ENCODE measurements at places on chromosomes 6 and 20. TPM values are rescaled to one million over a fixed set of nuclear protein-coding genes. Genes with fewer than 3 reads are reported as not detected.

The SCUBE3 gene
- total RNA-seq = not detected

The GGTLC1 gene
- total RNA-seq = not detected

The PMEPA1 gene
- 63.2 TPM for total RNA-seq

The SIRPA gene
- 27.8 TPM for total RNA-seq

The FRMD1 gene
- total RNA-seq = not detected

The OR12D3 gene
- total RNA-seq = not detected

The SEL1L2 gene
- total RNA-seq = not detected

The MYCT1 gene
- total RNA-seq = not detected

The HTR1B gene
- 1.4 TPM for total RNA-seq

The PTPRT gene
- under 0.01 TPM for total RNA-seq

The BHLHE23 gene
- not detected for total RNA-seq

The PXDC1 gene
- total RNA-seq = 59.0 TPM

The DEFB132 gene
- total RNA-seq = not detected

The IYD gene
- not detected for total RNA-seq

The KIAA0408 gene
- 0.16 TPM for total RNA-seq

The KCNK16 gene
- total RNA-seq = not detected

The TBCC gene
- total RNA-seq = 36.2 TPM

The RIPOR2 gene
- not detected for total RNA-seq

The PTK6 gene
- total RNA-seq = 16.7 TPM

The NKAPL gene
- 0.23 TPM for total RNA-seq

The ATP9A gene
- 7.2 TPM for total RNA-seq

The GCNT2 gene
- total RNA-seq = 1.4 TPM

The SRPK1 gene
- 62.6 TPM for total RNA-seq

The IL17A gene
- not detected for total RNA-seq

The DPPA5 gene
- total RNA-seq = not detected

The RNF5 gene
- total RNA-seq = 64.1 TPM

The PRKN gene
- 0.39 TPM for total RNA-seq

The BMP2 gene
- total RNA-seq = 5.6 TPM

The EYA4 gene
- total RNA-seq = not detected

The NRSN1 gene
- total RNA-seq = not detected

The OPRL1 gene
- total RNA-seq = 0.30 TPM

The SLC2A10 gene
- total RNA-seq = 0.16 TPM

The CNR1 gene
- not detected for total RNA-seq

The OPN5 gene
- total RNA-seq = not detected

The E2F1 gene
- 3.2 TPM for total RNA-seq

The PDE10A gene
- not detected for total RNA-seq

The TNXB gene
- 0.23 TPM for total RNA-seq

The C6orf58 gene
- total RNA-seq = not detected
